Urinary bladder (tissue), 4 donors: ENCODE measurements at places on chromosomes 6 and 20. TPM values are rescaled to one million over a fixed set of nuclear protein-coding genes. Genes with fewer than 3 reads are reported as not detected.

Gene PCMT1
- 104 TPM for polyA plus RNA-seq

Gene SYTL3
- 6.3 TPM for polyA plus RNA-seq

GRCh38 chr6:21559238-21559637 lies 34.3 kb upstream of the SOX4 start:
- DNase-seq = no peak

DNA sequence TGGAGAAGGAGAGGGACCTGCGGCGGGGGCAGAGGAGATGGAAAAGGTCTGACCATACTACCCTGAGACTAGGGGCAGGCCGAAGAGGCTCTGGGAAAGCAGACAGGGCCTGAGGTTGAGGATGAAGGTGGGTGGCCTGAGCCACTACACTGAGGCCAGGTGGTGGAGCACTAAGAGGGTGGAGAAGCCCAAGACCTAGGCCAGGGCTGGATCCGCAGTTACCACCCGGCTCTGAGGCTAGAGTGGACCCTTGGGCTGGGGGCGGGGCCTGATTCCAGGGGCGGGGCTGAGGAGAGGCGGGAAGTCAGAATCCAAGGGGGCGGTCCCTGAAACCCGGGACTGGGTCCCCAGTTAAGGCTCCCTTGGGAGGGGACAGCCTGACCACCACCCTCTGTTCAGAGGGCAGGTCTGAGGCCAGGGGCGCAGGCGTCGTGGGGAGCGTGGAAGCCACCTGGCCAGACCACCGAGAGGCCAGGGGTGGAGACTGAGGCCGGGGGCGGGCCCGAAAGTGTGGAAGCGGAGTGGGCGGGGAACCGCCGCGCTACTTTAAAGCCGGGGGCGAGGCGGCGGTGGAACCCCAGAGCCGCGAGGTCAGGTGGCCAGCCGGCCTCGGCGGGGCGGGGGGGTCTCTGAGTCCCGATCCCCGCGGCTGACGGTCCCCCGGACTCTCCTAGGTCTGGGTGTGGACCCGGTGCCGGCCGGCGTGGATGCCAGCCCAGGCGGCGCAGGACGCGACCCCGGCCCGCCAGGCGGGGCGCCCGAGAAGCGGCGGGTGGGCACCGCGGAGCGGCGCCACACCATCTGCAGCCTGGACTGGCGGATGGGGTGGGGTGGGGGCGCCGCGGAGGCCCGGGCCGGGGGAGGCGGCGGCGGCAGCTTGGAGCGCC lies 8.3 kb downstream of the CCM2L start:
- no peak for DNase-seq

DNA sequence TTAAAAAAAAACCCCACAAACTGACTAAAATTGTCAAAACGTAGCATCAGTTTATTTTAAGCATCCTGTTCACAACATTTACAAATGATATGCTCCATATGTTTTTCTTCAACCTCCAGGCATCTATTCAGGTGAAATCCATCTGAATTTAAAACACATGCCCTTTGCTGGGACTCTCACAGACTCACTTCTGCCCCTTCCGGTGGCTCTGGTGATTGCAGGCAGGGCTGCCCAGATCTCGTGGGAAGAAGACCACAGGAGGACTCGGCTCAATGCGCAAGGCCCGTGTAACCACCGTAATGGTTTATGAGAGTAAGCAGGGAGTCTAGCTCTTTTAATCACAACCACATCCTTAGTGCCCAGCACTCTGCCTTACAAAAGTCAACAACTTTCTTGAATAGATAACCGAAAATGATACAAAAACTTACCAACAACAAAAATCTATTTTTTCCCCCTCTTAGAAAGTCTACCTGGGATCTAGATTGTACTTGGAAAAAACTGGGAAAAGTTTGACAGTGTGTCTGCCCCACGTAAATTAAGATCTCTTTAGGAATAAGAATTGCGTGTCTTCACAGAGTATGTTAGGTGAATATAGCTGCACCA lies 139.1 kb downstream of the KIF16B start:
- no peak for DNase-seq

GRCh38 chr6:41901882-41902519 lies 6.8 kb upstream of the USP49 start:
- no peak for DNase-seq
